Choroid plexus epithelial cell (primary cell): ENCODE measurements at places on chromosomes 5 and 9.
A peak's percentile ranks its signal among the peaks of the same experiment; 100 is the strongest.

DNA sequence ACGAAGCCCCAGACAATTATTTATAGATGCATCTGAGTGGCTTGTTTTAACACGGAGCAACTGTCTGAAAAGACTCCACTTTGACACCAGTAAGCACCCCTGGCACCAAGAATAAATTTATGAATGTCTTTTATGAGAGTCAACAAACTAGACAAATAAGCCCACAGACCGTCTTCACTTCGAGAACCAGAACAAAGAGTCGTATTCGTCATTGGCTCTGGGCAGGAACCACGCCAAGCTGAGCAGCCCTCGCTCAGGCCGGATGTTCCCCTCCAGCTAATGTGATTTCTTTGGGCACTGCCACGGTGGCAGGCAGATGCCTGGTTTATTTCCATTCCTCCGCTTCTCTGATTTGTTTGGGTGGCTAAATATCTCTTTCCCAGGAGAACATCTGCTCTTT, 91.9 kb upstream of the STC2 start:
- DNase-seq, result no peak

- no peak for DNase-seq
Measured at GRCh38 chr5:107502676-107503060, 168.1 kb downstream of the EFNA5 start.

DNA sequence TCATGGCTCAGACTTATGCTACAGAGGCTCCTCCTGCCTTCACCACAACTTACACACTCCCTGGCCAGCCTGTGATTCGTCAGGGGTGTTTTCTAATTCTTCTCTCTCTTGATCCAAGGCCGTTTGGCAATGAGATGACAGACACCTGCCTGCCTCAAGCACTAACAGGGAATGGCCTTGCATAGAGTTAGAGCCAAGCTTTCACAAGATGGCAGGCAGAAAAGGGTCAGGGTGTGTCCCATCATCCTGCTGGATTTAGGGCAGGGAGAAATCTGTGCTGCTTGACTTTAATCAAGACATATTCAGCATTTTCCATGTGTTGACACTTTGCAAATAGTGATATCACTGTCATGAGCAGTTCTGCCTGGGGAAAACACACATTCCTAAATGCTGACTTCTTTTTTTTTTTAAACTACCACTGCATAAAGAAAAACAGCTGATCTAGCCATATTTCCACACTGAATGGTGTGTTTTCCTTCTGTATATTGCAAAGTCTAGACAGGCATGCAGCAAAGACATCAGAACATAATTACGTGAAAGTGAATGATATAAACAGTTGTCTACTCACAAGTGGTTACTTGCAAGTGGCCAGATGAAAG, 95.0 kb upstream of the SLC25A48 start:
- peak; percentile 22 for DNase-seq

GRCh38 chr5:173761178-173761513, 127.0 kb upstream of the CPEB4 start:
- no peak for DNase-seq

DNA sequence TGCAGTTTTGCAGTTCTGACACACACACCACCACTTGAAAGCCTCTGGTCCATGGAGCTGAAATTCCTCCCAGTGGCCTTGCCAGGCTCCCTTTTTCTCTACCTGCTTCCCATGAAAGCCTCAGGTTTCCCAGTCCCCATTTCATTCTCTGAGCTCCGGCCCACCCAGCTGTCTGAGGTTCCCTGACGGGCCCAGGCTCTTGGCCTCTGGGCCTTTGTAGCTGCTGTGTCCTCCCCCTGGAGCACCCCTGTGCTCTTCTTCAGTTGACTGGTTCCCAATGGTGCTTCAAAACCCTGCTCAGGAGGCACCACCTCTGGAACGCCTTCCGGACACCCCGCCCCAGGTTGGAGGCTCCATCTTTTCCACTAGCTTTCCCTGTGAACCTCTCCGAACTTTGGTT, 155.9 kb upstream of the SHB start:
- DNase-seq, result no peak
